CD14-positive monocyte (primary cell): ENCODE measurements at places on chromosomes 5 and 9. TPM values are rescaled to one million over a fixed set of nuclear protein-coding genes. Genes with fewer than 3 reads are reported as not detected.
A peak's percentile ranks its signal among the peaks of the same experiment; 100 is the strongest.

- no peaks in the 10 kb centered on the region for H3K27me3 ChIP-seq
- no peak overlapping the region for H3K4me3 ChIP-seq
- no peak overlapping the region for H3K27ac ChIP-seq
- H3K36me3 ChIP-seq, result peaks cover 13% of the 10 kb centered on the region
These were observed 2.5 kb downstream of the MAPK9 start for GRCh38 chr5:180289433-180289832.

DNA sequence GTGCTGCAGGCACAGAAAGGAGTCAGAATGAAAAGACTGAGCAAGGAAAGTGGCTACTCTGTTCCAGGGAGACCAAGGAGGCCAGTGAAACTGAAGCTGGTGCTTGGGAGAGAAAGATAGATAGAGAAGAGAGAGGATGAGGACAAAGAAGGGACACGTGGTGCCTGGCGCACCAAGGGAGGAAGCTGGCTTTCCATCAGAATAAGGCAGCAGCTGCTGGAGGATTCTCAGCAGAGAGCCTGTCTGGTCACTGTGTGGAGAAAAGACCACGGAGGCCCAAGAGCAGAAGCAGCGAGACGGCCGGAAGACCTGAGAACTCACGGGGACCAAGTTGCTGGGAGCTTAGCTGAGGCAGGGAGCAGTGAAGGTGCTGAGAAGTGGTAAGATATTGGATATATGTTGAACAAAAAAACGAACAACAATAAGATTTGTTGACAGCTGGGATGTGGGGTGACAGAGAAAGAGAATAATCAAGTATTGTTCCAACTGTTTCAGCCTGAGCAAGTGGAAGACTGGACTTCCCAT is 116.1 kb downstream of the SEMA5A start:
- H3K27me3 ChIP-seq, result no peaks in the 10 kb centered on the region
- no peak overlapping the region for H3K4me3 ChIP-seq
- no peak overlapping the region for H3K27ac ChIP-seq
- H3K36me3 ChIP-seq, result no peaks in the 10 kb centered on the region
- no peaks in the 10 kb centered on the region for H3K4me1 ChIP-seq

DNA sequence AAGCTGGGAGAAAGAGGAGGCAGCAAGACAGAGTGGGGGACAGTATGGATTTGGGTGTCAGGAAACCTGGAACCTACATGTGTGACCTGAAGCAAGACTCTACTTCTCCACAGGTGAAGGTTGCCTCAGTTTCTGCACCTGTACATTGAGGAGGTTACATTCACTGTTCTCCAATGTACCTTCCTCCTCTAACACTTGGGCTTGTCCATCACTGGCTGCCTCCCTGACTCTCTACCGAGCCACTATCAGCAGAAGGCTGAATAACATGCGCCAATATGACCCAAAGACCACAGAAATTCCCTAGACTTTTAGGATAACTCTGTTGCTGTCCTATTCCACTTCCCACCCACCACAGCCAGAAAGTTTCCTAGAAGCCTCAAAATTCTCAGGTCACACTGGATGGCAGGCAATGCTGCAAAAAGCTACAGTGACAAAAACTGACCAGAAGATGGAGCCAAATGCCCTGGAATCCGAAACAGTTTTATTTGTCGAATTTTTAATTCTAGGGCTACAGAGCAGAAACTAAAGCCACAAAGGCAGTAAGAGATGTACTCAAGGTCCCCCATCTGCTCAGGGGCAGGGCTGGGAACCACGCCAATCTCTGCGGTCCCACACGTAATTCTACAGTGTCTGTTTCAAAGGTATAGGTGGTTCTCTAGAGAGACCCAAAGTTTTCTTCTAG is 64.4 kb downstream of the FAM114A2 start:
- DNase-seq, result no peak
- H3K4me3 ChIP-seq, result no peak overlapping the region
- no peaks in the 10 kb centered on the region for H3K27me3 ChIP-seq
- no peaks in the 10 kb centered on the region for H3K4me1 ChIP-seq

DNA sequence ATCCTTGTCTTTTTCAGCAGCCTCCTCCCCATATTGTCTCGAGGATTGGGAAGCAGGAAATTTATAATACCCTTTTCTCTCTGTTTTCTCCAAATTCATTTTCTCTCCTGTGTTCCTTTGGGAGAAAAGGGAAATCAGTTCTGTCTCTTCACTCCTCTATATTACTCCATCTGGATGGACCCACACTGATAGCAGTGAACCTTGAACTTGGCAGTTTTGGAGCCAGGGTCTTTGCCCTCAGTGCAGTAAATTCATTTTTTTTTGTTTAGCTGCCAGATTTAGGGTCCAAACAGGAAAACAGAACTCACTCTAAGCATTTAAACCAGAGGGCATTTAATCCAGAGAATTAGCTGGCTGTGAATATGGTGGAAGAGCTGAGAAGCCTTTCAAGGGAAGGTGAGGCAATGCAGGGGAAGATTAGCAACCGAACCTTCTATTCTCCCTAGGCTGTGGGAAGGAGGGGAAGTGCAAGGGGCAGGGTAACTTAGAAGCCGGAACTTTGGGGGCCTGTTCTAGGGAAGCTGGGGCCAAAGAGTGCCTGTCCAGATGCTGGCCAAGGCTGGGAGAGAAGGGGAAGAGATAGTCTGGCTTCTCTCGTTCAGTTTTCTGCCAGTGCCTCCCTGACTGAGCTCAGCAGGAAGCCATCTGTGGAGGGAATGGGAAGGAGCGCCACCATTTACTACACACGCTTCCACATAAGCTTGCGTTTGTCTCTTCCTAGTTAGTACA is 16.3 kb upstream of the NPR2 start:
- H3K27ac ChIP-seq, result no peak overlapping the region
- peak; percentile 43 for DNase-seq
- H3K36me3 ChIP-seq, result no peaks in the 10 kb centered on the region
- H3K27me3 ChIP-seq, result no peaks in the 10 kb centered on the region

DNA sequence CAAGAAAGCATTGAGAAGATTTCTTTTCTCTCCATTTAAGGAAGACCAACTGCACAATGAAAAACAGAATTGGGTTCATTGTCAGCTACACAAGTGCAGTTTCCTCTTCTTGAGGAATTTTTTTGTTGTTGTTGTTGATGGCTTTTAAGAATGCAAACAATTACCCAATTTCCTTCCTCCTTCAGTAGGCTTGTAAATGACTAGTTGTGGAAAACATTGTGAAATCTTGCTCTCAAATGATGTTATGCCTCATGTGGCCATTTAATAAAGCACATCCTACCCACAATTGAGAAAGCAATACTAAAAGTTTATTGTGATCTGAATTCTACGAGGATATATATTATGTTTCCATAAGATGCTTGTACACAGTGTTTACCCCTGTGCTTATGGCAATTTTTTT is 171.6 kb downstream of the FAM174A start:
- peak; percentile 96 for DNase-seq
- H3K4me3 ChIP-seq, result peak overlapping the region; percentile 62
- no peak overlapping the region for H3K27ac ChIP-seq
- no peaks in the 10 kb centered on the region for H3K36me3 ChIP-seq
- no peaks in the 10 kb centered on the region for H3K27me3 ChIP-seq
- peaks cover 8% of the 10 kb centered on the region for H3K4me1 ChIP-seq

GRCh38 chr5:169641253-169641652 is 4.2 kb downstream of the DOCK2 start:
- no peaks in the 10 kb centered on the region for H3K27me3 ChIP-seq

C1QTNF3 gene
- 0.50 and 1.5 TPM in 2 replicates for polyA plus RNA-seq

NFIB gene
- not detected for polyA plus RNA-seq

DNA sequence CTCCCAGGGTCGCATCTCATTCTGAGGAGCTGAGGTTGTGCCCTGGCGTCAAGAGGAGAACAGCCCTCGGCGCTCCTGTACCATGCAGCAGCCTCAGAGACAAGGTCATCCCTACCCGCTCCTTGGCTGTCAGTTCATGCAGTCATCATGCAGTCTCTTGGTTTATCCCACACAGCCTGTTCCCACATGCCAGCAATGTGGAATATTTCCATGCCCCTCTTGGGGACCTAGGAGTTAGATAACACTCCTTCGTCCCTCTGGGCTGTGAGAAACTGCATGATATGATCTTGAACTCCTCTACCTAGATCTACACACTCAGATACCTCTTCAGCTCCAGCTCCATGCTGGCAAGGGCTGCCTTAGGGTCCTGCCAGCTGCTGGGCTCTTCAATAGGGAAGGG is 97.6 kb downstream of the BOD1 start:
- no peak overlapping the region for H3K4me3 ChIP-seq
- H3K27me3 ChIP-seq, result peaks cover 4% of the 10 kb centered on the region
- DNase-seq, result no peak
- no peaks in the 10 kb centered on the region for H3K4me1 ChIP-seq

- no peak overlapping the region for H3K27ac ChIP-seq
- H3K4me3 ChIP-seq, result no peak overlapping the region
- no peaks in the 10 kb centered on the region for H3K27me3 ChIP-seq
- peaks cover 8% of the 10 kb centered on the region for H3K36me3 ChIP-seq
- DNase-seq, result no peak
- H3K4me1 ChIP-seq, result peaks cover 20% of the 10 kb centered on the region
These were observed 105.1 kb upstream of the CTSL start for GRCh38 chr9:87620731-87621322.
